COLO829 (cell line): ENCODE measurements at places on chromosomes 16 and 17.

DNA sequence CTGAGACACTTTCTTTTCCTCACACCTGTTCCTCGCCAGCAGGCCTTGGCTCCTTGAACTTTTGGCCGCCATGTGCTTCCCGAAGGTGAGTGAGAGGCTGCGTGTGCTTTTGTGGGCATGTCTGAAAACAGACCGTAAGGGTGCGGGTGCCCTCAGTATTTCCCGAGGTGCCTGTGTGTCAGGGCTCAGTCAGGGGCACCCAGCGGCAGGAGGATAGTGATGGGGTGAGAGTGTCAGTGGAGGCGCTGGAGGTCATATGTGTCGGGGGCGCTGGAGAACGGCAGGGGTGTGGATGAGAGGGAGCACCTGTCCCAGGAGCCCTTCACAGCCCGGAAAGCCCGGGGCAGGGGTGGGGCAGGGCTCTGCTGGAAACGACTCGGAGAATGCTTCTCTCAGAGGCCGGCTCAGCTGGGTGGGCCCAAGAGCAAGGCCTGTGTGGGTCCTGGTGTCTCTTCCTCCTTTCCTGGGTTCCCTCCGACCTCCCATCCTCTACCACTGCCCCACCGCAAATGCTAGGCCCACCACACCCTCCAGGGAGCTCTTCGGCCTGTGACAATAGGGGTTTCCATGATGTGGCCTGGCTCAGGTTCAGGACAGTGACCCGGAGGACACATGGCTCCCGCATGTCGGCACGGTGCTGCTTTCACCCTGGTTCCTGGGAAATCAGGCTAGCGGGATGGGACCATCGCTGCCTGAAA lies 451 bp downstream of the IL32 start:
- DNase-seq, result no peak

GRCh38 chr16:16120382-16121184 lies 102.7 kb downstream of the ABCC6 start:
- no peak for DNase-seq

GRCh38 chr16:47018223-47018891 lies 44.9 kb upstream of the DNAJA2 start:
- no peak for DNase-seq

DNA sequence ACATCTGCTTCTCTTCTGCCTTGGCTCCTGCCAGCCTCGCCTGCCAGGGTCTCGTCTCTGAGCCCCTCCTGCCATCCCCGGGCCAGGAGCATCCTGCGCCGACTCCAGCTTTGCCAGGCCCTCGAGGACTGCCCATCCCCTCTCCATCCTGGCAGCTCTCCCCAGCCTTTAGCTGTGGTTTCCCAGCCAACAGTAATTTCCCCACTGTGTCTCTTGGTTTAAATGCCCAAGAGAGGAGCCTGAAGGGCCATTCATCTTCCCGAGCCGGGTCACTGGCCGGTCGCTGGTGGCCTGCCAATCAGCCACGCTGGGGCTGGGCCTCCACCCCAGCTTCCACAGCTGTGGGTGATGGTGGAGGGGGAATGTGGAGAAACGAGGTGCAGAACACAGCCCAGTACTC lies 47.8 kb downstream of the MRC2 start:
- no peak for DNase-seq

GRCh38 chr16:18003033-18003432 lies 333.5 kb downstream of the NPIPA8 start:
- no peak for DNase-seq

DNA sequence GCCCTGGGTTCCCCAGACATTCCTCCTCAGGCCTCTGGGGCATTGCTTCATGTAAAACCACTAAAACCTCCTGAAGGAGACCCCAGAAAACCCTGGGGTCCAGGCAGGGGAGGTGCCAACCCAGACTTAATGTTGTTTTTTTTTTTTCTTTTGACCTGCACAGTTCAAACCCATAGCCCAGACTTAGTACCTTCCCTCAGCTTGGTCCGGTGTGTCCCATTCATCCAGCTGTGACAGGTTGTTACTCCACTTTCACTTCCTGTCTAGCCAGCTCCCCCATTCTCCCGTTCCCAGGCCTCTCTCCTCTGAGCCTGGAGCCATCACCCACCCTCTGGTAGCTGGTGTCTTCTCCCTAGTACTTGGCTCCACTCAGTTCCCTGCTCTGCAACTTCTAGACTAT lies 4.8 kb downstream of the CDR2L start:
- DNase-seq, result no peak

DNA sequence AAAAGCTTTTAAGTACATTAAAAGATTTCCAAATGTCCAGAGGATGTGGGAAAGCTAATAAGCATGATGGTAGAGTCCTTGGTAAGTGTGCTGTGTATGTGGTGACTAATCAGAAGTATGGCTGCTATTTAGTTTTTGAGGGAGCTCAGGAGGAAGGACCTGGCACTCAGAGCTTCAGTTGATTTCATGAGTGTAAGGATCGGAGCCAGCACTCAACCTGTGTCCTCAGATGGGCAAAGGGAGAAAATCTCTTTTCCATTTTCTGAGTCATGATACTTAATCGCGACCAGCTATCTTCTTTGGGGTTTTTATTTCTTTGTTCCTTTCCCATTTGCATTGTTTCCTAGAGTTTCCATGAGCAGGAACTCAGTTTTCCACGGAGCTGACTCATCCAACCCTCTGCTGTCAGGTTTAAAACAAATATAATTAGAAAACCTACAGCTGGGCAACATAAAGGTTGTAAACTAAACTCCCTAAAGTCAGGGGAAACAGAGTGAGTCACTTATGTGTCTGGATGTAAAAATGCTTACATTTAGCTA lies 125.4 kb downstream of the MAP2K6 start:
- no peak for DNase-seq

DNA sequence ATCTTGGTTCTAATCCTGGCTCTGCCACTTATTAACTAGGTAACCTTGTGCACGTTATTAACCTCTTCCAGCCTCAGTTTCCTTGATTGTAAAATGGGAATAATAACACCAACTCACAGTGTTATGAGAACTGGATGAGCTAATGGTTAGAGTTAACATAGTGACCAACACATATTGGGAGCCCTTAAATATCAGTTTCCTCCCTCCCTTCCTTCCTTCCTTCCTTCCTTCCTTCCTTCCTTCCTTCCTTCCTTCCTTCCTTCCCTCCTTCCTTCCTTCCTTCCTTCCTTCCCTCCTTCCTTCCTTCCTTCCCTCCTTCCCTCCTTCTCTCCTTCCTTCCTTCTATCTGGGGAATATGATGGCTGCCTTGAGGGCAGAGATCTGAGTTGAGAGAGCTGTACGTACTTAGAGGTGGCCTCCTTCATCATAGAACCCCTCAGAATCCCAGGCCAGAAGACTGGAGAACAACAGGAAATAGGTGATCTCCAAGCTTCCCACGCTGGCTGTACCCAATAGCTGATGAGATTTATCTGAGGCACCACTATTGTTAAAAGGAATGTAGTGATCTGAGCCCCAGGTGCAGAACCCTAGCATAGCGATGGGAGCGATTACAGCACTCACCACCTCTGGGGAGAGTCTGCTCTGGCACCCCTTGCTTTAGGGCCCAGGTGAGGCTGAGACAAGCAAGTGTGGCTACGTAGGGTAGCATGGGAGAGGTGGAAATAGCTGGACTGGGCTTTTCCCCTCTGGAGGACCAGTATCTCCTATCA lies 26.2 kb downstream of the CCR7 start:
- DNase-seq, result no peak

GRCh38 chr17:41944943-41945342 lies 14.5 kb downstream of the ODAD4 start:
- DNase-seq, result no peak

DNA sequence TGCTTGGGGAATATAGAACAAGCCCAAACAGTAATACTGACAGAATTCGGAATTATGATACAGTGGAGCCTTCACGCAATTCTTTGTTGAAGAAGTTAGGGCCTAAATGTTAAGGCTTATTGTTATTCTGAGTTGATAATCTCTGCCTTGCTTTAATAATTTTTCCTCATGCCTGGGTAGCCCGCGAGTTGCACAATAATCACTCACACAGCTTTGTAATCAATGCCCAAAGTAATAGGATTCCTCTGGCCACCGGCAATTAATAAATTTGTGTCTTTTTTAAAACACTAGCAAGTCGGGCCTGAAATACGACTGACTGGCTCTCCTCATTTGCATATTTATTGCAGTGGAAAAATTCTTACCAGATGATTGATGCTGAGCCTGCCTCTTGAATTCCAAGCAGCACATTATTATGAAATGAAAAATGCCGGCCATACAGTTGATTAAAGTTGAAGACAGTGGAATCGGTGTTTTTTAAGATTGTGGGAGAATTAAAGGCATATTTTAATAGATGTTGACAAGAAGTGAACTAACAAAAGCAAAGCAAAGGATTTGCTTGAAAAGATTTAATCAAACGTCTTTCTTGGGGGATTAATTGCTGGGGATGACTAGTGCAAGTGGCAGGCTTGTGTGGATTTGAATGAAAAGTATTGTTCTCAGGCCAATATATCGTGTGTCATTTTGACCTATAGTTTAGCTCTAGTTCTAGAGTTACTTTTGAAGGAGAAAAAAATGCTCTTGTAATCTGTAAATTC lies 30.2 kb downstream of the AATF start:
- peak; percentile 77 for DNase-seq

DNA sequence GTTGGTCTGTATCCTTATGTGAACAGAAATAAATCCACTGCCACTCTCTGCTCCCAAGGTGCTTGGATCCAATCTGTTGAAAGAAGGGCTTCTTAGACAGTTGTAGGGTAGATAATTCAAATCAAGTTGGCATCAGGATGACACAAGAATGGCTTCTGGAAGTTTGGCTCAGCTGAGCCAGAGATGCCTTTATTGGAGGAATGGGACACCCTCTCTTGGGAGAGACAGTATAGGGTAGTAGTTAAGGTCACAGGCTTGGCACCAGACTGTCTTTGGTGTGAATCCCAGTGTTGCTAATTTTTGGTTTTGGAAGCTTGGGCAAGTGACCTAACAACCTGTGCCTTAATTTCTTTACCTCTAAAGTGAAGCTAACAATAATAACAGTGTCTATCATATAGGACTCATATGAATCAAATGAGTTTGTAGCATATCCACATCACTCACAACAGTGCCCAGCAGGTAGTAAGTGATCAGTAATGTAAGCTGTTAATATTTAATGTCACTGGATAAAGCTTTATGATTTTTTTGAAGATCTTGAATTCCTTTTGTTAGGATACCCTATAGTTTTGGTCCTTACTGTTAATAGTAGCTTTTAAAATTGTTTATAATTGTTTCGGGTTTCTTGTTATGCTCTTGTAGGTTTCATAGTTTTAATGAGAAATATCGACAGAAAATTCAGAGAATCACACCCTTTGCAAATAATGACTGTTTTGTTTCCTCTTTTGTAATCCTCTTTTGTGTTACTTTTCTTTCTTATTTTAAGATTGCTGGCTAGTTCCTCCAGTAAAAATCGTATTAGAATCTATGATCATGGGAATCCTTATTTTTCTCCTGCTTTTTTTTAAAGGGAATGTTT lies 19.1 kb downstream of the ZNRF1 start:
- no peak for DNase-seq

DNA sequence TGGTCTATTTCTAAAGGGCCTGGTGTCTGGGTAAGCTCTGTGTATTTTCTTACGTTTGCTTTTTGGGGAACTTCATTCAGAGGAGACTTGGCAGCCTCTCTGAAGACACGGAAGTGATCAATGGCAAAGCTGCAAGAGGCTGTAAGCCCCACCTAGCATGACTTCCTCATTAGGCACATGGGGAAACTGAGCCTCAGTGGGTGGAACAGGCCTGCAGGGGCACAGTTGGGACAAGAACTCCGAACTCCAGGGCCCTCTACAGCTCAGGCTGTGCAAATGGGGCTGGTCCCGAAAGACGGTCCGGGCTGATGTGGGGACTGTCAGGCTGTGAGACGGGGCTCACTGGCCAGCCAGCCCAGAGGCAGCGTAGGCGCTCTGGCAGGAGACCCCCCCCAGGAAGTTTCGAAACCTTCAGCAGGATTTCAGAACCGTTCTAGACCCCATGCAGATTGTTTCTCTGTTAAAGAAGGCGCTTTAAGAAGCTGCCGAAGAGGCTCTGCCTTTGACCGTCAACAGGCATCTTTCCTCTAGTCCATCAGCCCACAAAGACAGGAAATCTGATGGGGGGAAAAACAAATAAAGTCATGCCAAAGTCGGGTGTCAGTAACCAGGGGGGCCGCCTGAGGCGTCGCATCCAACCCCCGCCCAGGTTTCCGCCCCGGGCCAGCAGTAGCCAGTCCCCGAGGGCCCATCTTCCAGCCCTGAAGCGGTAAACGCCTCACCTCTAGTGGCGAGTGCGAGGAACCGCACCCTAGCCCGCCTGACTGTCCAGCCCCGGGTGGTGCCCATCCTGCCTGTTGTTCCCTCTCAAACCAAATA lies 79.8 kb upstream of the TBC1D3K start:
- DNase-seq, result no peak

DNA sequence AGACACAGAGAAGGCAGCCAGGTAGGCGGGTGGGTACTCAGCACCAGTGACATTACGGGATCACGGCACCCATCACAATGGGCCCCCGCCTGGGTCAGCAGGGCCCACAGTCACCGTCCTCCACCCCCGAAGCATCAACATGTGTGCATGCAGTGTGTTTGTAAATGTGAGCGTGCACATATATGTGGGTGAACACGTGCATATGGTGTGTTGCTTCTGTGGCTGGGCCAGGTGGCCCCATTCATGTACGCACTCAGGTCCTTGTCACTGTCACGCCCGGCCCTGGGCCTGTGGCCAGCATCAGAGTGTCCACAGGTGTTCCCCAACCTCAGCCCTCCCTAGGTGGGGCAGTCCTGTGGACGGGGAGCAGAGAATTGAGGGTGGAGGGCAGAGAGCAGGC lies 37.1 kb downstream of the TNFRSF13B start:
- DNase-seq, result no peak

DNA sequence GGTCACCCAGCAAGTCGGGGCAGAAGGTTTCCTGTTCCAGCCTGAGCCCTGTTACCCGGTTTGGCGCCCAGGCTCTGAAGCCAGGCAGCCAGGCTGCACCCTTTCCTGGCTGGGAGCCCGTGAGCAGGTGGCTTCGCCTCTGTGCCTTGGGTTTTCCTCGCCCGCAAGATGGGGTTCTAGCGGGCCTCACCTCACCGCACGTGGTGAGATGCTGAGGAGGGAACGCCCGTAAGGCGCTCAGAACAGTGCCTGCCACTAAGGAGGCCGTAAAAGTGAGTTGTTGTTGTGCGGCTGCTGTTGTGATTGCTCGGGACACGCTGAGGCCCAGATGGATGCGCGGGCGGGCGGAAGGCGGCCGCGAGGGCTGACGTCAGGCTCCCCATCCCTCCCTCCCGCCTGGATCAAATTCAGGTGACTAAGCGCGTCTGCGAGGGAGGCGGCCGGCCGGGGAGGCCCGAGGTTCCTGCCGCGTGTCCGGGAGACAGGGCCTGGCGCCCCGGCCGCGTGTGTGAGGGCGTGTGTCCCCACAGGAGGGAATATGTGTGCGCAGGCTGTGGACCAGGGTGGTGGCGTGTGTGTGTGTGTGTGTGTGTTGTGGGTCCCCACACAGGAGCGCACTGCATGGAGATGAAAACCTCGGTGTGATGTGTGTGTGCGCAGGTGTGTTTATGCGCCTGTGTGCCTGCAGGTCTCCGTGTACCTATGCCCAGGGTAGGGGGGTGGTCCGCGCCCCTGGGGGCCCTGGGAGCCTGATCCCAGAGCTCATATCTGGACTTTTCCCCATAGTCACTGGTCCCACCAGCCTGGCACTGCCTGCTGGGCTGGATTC lies 4.3 kb downstream of the CAMKK1 start:
- no peak for DNase-seq

- DNase-seq, result no peak
These were observed 16.5 kb upstream of the ATP6V0A1 start for GRCh38 chr17:42442196-42442565.
